CD4-positive, alpha-beta T cell treated with Interferon alpha-2 for 1 hour (primary cell): ENCODE measurements at places on chromosomes 2 and 18.

DNA sequence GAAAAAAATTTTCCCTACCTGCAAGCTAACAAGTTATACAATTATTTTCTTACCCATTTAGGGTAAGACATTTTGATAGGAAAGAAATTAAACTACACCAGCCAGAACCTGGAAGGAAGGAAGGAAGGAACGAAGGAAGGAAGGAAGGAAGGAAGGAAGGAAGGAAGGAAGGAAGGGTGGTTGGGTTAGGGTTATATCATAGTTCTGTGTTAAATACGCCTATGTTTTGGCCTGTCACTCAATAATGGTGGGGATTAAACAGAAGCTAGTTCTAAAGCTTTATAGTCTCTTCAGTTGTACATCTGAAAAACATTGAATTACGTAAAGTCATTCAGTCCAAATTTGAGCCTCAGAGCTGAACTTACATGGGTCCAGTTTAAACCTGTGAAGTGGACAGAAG lies 74.9 kb upstream of the DNMT3A start:
- no peak for DNase-seq

DNA sequence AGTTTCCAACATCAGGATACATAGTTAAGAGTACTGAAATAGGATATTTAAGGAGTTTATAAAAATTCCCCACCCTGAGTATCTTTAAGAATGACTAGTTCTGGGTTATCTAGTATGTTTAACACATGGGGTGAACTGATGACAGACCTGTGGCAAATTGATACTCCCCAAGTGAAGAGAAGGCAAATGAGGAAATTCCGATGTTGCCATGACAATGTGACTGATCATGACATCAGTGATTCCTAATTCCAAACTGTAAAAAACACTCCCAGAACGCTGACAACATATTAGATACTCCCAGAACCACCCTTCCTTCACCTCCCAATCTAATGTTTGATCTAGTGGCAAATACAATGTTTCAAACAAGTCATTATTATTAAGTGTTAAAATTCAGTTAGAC lies 77.6 kb downstream of the RBMS1 start:
- no peak for DNase-seq

GRCh38 chr2:101883860-101884259 lies 107.9 kb upstream of the IL1R2 start:
- peak; percentile 14 for DNase-seq

- DNase-seq = no peak
Observed at GRCh38 chr2:111975819-111976218, 77.4 kb downstream of the MERTK start.

DNA sequence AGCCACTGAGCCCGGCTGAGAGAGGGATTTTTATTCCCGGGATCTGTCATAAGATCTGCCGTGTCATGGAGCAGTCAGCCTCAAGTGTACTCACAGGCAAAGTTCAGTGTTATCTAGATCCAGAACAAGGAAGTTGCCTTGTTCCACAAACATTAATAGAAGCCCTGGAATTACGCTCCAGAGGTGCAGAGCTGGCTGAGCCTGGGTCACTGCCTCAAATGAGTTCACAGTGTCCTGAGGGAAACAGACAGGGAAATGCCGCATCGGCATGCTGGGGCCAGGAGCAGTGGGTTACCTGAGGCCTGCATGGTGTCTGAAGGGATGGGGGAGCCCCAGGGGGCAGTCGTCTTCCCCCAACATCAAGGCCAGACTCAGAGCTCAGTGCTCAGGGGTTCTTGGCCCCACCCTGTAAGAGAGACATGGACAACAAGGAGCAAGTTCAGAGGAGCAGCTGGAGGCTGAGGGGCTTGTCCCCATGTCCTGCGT lies 42.7 kb upstream of the ODC1 start:
- DNase-seq = no peak

- no peak for DNase-seq
Observed at GRCh38 chr2:26559556-26559955, 81.6 kb downstream of the CIB4 start.

DNA sequence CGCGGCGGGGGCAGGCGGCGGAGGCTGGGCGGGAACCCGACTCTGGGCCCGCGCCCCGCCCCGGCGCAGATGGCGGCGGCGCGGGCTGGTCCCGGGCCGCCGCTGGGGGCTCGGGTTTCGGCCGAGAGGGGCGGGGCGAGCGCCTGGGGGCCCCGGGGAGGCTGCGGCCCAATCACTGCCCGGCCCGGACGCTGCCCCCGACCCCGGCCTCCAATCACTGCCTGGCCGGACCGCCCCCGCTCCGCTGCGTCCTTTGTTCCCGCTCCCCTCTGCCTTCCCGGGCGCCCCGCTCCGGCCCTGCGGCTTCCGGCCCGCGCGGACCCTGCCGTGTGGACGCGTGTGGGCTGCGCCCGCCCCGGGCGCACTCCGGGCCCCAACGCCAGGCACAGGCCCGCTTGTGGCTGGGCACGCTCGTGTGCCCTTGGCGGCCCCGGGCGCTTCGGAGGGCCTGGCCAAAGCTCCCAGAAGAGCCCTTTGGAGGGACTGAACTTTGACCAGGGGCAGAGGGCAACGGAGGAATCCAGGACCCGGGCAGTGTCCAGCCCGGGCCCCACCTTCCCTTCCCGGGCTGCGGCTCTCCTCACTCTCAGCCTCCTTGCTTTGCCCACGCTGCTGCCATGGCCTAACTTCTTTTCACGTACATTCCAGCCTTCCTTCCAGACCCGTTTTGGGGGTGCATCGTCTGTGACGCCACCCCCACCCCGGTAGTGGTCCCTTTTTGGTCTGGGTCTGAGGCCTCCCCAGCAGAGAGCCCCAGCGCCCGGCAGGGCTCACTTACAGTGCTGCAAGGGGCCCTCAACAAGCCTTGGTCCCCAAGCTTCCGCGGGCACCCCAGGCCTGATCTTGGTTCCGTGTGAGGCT lies 27.1 kb upstream of the PTMA start:
- no peak for DNase-seq

DNA sequence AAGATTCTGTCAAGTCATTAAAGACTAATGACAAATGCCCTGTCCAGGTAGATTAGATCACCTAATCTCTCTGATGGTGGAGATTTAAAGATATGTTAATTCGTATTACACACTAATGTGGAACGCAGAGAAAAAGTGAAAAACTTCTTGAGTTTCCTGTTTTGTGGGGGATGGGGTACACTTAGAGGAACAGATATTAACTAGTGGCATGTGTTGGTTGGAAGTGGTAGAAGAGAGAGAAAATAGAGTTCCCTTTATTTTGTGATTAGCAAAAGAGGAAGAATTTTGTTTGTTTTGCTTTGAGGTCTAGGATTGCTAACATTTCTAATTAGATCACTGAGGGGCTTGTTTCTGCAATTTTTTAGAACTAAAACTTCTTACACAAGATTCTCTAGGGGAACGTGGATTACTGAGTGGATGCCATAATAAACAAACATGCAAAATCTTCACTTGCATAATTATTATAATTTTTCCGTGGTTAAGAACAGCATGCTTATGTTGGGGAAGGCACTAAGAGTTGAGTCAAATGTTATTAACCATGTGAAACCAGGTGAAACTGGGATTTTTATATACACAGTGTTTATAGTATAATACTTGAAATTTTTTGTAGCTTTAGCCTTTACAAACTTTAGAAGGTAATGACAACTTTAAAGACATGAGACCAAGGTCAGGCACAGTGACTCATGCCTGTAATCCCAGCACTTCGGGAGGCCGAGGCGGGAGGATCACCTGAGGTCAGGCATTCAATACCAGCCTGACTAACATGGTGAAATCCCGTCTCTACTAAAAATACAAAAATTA lies 97.4 kb upstream of the STK17B start:
- no peak for DNase-seq

GRCh38 chr18:56836173-56836572 lies 185.0 kb downstream of the WDR7 start:
- no peak for DNase-seq

DNA sequence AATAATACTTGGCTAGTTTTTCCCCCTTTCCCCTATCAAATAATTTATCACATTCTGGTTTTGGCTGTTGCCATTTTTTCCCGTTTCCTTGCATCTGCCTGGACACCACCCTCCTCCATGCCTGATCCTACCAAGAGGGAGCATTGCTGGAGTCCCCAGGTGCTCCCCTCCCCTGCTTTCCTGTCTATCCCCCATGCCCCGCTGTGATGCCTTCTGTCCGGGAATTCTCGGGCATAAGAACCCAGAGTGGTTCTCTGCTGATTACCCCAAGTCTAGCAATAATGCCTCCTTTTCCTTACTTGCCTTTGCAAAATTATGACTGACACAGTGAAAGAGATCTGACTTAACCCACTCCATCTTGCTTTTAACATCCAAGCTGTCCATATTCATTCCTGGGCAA lies 248.0 kb upstream of the PXDN start:
- DNase-seq = no peak

DNA sequence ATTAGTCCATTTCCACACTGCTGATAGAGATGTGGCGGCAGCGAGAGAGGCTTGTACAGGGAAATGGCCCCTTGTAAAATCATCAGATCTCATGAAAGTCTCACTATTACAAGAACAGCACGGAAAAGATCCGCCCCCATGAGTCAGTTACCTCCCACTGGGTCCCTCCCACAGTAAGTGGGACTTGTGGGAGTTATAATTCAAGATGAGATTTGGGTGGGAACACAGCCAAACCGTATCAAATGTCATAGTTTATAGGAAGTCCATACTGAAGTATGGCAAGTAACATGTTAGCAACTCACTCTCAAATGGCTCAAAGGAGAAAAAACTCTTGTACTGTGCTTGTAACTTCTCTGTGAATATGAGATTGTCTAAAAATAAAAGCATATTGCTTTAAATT lies 56.1 kb downstream of the FARP2 start:
- DNase-seq = no peak

GRCh38 chr2:138602166-138602460 lies 100.5 kb downstream of the SPOPL start:
- DNase-seq = no peak

GRCh38 chr2:231930593-231931281 lies 4.5 kb upstream of the NPPC start:
- no peak for DNase-seq

DNA sequence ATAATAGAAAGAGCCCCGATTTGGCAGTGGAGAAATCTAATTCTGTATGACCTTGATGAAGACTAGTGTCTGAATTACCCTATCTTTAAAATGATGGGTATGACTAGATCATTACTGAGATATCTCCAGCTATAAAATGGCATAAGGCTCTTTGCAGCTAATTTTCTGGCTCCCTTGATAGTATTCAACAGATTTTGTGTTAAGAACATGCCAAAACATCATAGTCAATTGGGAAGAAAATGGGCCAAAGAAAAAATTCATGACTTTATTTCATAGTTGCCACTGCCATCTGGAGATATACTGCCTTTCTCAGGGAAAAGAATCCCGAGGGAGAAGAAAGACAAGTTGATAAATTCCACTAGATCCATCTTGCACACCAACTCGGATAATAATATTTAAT lies 1618.7 kb downstream of the LRP1B start:
- no peak for DNase-seq

DNA sequence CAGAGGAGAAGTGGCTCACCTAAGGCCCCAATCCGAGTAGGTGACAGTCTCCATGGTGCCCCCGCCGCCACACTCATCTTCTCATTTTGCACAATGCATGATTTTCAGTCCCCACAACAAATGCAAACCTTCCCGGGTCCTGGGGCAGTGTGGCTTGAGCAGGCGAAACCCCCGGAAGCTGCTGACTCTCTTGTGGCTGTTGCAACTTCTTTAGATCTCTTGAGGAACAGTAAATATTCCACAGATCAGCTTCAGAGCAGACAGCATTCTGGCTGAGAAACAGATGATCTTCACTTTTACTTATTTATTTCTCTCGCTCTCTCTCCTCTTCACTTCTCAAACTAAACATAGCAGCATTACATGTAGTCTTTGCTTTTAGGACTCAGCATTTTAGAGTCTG lies 51.9 kb downstream of the ASAP2 start:
- DNase-seq = no peak

GRCh38 chr2:39567507-39567906 lies 98.2 kb upstream of the TMEM178A start:
- no peak for DNase-seq

GRCh38 chr2:19819097-19820065 lies 82.4 kb downstream of the TTC32 start:
- no peak for DNase-seq
